ENCODE measurements at places on chromosomes 1 and 21.

DNA sequence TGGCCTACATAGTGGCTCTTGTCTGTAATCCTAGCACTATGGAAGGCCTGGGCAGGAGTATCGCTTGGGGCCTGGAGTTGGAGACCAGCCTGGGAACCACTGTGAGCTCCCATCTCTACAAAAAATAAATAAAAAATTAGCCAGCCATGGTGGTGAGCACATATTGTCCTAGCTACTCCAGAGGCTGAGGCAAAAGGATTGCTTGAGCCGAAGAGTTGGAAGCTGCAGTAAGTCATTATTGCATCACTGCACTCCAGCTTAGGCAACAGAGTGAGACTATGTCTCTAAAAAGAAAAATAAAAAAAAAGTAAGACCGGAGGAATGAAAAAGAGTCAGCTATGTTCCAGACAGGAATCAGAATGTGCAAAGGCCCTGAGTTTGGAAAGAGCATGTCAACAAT is 115.3 kb downstream of the CYYR1 start:
- DNase-seq, result no peak

GRCh38 chr1:232435729-232436128 is 194.2 kb downstream of the SIPA1L2 start:
- DNase-seq, result no peak

DNA sequence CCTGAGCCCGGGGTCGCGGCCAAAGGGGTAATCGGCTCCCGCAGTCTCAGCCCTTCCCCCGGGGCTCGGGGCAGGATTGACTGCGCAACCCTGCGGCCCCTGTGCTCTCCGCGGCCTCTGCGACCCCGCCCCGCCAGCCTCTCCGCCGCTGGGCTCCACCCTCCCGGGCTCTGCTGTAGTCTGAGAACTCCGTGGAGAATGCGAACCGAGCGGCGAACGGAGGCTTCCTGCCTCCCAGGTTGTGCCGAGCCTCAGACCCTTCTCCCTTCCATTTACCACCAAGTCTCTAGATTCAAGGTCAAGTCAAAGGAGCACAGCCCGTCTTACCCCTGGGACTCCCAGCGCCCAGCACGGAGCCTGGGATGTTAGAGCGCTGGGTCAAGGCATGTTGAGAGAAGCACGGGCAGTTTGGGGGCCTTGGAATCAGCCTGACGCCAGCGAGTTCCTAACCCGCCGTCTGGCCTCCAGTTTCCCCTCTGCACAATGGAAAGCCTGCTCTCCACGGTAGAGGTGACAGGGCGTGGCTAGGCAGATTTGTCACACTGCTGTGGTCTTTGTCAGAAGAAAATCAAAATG is 3.0 kb downstream of the ATP2B4 start:
- DNase-seq, result peak; percentile 23

- no peak for DNase-seq
Measured at GRCh38 chr1:17212009-17212408, 7.1 kb downstream of the PADI1 start.

- DNase-seq, result no peak
Measured at GRCh38 chr1:215833941-215834729, 267.0 kb downstream of the KCTD3 start.

DNA sequence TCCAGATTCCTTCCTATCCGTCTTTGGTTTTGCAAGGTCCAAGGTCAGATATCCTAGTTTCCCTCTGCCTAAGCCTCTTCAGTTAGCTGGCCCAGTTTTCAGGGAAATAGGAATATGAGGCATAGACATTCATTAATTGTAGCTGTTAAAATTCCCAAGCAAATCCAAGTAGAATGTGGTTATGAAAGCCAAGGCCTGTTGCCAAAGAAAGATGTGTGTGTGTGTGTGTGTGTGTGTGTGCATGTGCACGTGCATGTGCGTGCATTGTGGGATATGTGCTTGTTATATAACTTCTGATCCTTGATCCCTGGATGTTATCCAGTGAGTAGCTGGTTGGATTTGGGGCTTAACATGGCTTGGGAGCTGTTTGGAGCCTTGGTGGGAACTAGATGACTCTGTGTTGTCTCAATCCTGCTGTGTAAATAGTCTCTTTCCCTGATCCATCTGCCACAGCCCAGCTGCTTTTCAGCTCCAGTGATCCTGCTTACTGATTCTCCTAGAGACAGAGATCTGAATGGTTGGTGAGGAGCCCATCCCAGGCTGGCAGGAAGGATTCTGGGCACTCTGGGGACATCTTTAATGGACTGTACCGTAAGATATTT is 70.6 kb upstream of the GCLM start:
- no peak for DNase-seq

DNA sequence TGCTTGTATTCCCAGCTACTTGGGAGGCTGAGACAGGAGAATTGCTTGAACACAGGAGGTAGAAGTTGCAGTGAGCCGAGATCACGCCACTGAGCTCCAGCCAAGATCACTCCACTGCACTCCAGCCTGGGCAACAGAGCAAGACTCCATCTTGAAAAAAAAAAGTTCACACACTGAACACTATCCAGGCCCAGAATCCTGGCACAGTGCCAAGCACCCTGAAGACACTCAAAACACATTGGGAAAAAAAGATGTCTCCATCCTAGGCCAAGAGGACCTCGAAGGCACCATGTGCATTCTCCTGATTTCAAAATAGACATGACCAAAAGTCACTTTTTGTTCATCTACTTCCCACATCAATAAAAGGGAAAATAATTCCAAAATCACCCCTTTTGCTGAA is 38.7 kb downstream of the SLC9A1 start:
- DNase-seq, result no peak

DNA sequence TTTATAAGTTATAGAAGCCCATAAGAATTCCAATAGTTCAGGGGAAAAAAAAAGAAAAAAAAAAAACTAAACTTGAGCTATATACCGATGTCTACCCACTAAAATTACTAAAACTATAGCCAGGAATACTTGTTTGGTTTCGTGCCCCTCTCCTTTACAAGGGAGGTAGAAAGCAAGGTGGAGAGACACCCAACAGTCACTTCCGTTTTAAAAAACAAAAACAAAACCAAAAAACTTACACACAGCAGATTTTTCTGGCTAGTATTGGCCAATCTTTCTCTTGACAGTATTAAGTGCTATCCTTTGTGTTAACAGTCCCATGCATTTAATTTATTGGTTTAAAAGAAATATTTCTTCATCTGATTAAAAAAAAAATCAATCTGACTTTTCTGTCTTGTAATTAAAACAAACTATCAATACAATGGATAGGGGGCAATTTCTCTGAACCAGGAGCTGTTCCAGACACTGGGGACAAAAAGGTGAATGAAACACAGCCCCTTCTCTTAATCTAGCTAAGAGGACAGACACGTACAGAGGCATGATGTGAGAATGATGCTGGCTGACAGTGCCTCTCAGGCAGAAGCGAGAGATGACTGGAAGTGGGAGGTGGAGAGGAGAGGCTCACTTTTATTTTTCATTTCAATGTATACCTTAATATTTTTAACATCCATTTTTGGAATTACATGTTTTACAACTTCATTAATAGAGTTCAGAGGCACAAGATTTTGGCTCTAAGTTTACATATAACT is 214.8 kb downstream of the RERE start:
- DNase-seq, result peak; percentile 46

Data from GM12865 (cell line).